ENCODE measurements at places on chromosomes 2 and 18.
A peak's percentile ranks its signal among the peaks of the same experiment; 100 is the strongest.

DNA sequence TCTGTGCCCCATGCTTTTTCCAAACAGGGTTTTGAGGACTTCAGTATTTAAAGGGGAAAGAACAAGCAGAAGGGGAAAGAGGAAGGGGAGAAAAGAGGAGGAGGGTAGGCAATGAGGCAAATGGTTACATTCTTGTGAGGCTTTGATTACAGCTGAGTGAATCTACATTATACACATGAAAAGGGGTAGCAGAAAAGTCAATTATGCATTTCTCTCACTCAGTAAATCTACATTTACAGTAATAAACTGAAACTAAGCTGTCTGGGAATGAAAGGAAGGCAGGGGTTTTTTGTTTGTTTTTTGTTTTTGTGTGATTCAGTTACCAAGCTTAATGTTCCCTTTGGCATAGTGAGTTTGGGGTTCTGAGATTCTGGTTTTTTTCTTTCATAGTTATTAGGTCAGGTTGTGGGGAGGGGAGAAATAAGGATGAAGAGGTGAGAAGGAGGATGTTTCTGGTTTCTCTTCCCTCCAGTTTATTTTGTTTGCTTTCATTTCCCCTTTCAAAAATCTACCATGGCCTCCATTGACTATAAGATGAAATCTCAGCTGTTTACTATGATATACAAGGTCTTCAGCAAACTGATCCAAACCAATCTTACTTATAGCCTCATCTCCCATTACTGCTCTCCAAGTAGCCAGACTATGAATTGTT, 18.7 kb downstream of the C18orf63 start:
- DNase-seq: no peak

GRCh38 chr2:147714582-147714981, 130.2 kb upstream of the ACVR2A start:
- no peak for DNase-seq

DNA sequence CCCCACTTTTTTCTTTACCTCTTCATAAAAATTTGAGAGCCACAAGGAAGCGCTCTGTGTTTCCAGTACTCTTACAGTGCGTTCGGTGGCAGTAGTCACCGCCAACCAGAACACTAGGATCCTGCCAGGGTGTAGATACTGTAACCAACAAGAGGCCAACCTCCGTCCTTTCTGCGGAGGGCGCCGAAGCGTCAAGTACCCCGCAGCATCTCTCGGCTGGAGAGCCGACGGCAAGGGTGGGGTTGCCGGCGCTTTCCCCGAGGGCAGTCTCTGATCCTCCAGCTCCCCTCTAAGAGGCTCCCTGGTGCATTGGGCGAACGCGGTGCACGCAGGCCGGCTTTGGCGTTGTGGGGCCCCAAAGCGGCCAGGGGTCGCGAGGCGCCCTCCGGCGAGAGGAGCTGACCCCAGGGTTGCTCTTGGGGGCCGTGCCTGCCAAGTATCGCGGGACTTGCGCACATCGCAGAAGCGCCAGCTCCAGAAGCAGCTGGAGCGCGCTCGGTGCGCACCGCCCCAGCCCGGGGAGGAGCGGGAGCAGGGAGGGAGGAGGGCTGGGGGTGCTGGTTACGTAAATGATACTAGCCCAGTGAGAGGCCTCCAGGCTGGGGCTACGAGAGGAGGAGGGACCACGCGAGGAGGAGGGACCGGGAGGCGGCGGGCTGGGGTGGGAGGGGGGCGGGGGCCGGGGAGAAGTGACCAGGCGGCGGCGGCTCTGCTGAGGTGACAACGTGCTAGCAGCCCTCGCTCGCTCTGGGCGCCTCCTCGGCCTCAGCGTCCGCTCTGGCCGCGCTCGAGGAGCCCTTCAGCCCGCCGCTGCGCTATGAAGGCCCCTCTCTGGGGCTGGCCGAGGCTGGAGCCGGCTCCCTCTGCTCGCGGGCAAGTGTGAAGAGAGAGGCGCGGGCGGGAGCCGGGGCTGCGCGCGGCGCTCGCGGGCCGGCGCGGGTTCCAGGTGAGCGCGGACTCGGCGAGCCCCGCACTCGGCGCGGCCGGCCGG, at the start of gene GALNT13:
Gene GALNT13, plus strand, starts transcription at position 692 of the 991 bp plus-strand sequence.
- no peak for DNase-seq

DNA sequence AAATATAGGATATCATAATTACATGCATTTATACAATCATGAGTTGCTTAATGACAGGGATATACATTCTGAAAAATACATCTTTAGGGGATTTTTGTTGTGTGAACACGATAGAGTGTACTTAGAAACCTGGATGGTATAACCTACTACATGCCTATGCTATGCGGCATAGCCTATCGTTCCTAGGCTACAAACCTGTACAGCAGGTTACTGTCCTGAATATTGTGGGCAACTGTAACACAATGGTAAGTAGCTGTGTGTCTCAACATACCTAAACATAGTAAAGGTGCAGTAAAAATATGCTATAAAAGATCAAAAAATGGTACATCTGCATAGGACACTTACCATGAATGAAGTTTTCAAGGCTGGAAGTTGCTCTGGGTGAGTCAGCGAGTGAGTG, 6.5 kb downstream of the C2orf72 start:
- no peak for DNase-seq

- no peak for DNase-seq
Observed at GRCh38 chr2:190507135-190507534, 27.4 kb downstream of the NEMP2 start.

GRCh38 chr18:6055711-6056110, 160.4 kb upstream of the TMEM200C start:
- DNase-seq: no peak

DNA sequence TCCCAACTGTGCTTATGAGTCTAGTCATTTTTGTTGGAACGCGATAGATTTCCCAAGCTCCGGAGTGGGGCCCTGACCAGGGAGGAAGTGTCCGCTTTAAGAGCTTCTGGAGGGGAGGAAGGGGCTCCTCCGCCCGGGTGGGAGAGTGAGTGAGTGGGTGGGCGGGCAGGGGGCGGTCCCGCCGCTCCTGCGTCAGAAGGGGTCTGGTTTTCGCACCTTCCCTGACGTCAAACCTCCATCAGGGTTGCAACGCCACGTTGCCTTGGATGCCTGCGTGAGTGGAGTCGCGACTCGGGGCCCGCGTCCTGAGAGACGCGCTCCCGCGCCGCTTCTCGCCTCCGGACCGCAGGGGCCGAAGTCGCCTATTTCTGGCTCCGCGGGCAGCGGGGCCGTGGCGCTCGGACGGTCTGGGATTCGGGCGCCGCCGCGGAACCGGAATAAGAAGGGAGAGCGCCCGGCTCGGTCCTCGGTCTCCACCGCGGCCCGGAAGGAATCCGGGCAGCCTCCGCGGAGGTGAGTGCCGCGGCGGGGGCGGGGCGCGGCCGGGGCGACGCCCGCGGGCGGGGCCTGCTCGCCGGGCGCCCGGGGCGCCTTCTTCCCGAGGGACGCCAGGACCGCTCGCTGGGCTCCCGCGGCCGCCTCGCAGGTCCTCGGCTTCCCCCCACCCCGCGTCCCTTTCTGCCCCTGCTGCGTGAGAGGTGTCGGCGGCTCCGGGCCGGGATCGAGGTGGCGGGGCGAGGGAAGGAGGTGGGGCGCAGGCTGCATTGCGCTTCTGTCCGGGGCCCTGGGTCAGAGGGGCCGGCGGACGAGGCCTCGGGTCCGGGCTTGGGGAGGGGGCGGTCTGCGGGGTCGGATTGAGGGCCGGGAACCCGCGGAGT, at the start of gene ZDBF2:
Gene ZDBF2, plus strand, starts transcription at position 230 of the 878 bp plus-strand sequence. CDS start 7,187 bp downstream, outside the sequence.
- DNase-seq: peak; percentile 58

DNA sequence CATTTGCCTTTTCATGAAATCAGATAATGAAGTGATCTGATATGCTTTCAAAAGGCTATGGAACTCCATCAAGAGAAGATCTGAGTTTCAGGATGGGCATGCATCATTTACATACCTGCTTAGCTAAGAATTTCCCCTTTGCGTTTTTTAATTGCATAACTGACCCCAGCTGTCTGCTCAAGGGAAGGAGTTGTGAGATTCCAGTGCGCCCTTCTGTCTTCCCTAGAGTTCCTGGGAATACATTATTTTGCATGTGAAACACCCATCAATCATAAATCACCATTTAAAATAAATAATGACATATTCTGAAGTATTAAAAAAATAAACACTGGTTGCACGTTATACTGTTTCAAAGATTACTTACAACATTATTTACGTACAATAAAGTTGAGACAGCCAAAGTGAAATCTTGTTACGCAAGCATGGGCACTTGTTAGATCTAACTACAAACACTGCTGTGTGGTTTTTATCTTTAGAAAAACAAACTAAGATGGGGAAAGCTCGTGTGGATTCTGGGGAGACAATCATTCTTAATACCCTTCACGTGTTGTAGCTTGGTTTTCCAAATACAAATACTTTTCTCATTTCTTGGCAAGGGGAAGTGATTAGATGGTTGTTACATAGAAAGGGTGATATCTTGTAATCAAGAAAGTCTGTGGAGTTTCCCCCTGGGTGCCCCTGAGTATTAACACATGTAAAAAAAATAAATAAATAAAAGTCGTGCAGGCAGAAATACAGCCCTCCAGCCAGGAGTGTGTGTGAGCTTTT, 125.7 kb upstream of the LMAN1 start:
- no peak for DNase-seq

DNA sequence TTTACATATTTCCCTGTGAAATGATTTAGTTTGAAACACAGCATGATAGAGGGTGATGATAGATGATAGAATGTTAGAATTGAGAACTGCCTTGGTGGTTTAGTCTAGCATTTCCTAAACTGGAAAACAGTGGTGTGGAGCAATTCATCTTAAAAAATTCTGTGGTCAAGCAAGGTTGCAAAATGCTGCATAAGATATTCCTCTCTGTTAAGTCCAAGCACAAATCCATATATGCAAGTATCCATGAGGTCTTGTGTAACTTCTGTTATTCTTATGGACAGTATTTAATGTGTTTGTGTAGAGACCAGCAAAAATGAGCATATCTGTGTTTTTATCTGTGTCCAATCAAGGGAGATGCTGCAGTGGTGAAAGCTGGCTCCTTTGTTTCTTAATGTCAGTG, 30.0 kb downstream of the CPS1 start:
- no peak for DNase-seq

DNA sequence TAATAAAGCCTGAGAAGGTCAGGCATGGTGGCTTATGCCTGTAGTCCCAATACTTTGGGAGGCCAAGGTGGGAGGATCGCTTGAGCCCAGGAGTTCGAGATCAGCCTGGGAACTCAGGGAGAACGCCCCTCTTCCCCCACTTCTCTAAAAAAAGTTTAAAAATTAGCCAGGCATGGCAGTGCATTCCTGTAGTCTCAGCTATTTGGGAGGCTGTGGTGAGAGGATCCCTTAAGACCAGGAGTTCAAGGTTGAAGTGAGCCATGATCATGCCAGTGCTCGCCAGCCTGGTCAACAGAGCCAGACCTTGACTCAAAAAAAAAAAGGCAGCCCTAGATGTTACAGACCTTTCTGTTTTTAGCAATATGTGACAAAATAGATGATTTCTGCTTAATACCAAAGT, 83.4 kb downstream of the AP1S3 start:
- no peak for DNase-seq

Data from activated B cell treated with CpG ODN at 0.5 μM for 24 hours (primary cell).